Nephron progenitor cell (in vitro differentiated cells): ENCODE measurements at places on chromosomes 11 and 22.
A peak's percentile ranks its signal among the peaks of the same experiment; 100 is the strongest.

DNA sequence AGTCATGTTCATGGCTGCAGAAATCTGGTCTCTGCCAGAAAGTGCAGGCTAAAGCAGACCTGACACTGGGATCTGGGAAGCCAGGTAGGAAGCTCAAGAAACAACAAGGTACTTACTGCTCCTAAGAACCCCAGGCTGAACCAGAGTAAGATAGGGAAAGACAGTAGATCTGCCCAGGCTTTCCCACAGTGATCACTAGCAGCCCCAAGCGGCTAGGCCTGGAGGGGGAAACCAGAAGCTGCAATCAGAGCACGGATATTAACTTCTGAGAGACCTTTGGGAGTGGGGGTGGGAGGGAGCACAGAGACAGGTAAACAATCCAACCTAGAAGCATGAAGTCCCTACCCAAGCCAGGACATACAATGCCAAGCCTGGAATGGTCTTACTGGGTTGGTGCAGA lies 135.2 kb upstream of the C11orf58 start:
- no peak for DNase-seq
- peaks cover 44% of the 10 kb centered on the region for H3K27me3 ChIP-seq
- H3K4me3 ChIP-seq, result peak overlapping the region; percentile 90
- no peaks in the 10 kb centered on the region for H3K36me3 ChIP-seq
- H3K27ac ChIP-seq, result no peak overlapping the region

DNA sequence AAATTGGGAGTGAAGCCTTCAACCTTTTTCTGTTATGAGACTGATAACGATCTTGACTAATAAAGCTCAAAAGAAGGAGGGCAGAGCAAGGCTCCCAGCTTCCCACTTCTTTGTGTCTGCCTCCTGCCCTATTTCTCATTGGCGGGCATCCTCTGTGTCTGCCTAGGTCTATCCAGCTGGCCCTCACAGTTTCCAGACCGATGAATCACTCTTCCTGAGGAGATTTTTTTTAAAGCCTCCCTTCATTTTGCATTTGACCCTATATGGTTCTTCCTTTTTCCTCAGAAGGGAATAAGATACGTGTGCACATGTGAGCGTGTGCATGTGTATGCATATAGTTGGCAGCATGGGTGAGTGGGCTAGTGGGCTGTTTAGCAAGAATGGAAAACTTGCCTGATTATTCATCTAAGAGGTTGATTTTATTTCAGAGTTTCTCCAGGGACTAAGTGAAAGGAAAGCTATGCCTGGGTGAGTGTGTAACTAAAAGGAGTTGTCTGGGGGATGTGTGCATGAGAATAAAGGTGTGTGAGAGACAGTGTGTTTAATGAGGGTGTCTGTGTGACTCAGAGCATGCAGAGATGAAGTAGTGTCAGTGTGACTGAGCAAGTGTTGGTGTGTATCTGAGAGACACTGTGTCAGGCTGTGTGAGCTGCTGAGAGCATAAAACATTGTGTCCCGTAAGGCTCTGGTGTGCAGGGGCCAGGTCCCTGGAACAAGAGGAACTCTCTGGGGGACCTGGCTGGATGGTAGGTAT lies 12.2 kb downstream of the PHLDB1 start:
- peaks cover 5% of the 10 kb centered on the region for H3K36me3 ChIP-seq
- DNase-seq, result no peak
- H3K27ac ChIP-seq, result peak overlapping the region; percentile 48

- H3K36me3 ChIP-seq, result peaks cover 17% of the 10 kb centered on the region
- DNase-seq, result no peak
- H3K27me3 ChIP-seq, result peaks cover 8% of the 10 kb centered on the region
- H3K27ac ChIP-seq, result peak overlapping the region; percentile 84
These were observed 2.3 kb downstream of the YPEL4 start for GRCh38 chr11:57647372-57647771.

GRCh38 chr11:47861728-47862127 lies 13.6 kb upstream of the NUP160 start:
- DNase-seq, result no peak
- no peak overlapping the region for H3K4me3 ChIP-seq
- no peaks in the 10 kb centered on the region for H3K36me3 ChIP-seq
- H3K27ac ChIP-seq, result no peak overlapping the region

DNA sequence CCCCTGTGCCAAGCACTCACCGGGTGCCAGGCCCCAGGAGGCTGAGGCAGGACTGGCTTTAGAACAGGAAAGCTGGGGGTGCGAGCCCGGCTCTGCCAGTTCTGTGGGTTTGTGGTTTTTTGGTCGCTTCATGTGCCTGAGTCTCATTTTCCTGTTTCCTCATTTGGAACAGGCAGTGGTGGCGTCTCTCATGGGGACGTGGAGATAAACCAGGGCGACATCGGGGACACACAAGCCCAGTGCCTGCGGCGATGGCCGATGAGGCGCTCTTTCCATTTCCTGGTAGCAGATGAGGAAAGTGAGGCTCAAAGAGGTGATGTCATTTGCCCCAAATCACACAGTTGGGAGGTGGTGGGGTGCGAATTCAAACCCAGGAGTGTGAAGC lies 20.8 kb upstream of the CHKA start:
- H3K4me1 ChIP-seq, result peaks cover 9% of the 10 kb centered on the region
- peaks cover 3% of the 10 kb centered on the region for H3K27me3 ChIP-seq
- no peak overlapping the region for H3K4me3 ChIP-seq
- H3K36me3 ChIP-seq, result no peaks in the 10 kb centered on the region
